ENCODE measurements at places on chromosomes 6 and 20.

DNA sequence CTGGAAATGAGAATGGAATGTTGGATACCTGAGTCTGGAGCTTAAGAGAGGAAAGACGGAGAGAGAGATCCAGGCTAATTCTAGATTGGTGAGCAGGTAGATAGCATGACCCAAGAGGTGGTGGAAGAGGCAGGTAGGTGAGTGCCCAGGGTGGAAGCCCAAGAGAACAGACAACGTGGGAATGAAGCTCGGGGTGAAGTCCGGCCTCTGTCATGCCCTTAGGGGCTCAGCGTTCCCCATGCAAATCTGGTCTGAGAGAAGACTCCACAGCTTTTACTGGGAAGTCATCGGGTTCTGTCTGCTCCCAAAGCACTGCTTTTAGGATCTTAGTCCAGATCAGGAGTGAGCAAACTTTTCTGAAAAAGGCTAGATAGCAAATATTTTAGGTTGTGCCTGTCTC lies 3.6 kb downstream of the NELFCD start:
- DNase-seq = no peak

- no peak for DNase-seq
Measured at GRCh38 chr6:28867086-28867409, 56.7 kb downstream of the TRIM27 start.

GRCh38 chr6:4610256-4610655 lies 165.9 kb upstream of the CDYL start:
- peak; percentile 29 for DNase-seq

GRCh38 chr6:43584892-43585570 lies 9.0 kb downstream of the POLH start:
- no peak for DNase-seq

- DNase-seq = no peak
Measured at GRCh38 chr6:15616261-15616660, 46.6 kb downstream of the DTNBP1 start.

DNA sequence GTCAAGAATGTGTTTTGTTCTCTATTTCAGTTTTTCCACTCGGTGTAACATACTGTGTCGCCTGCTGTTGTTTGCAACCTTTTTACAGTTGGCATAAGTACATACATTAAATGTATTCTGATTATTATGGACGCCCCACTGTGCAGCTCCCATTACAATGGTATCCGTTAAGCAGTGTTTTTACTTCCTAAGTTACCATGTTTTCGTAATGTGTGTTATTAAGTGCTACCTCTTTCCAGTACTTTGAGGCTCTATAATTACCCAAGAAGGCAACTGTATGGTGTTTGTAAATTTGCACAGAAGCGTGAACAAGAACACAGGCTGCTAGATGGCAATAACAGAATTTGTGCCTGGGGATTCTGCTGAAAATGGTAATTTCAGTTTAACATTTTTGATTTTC lies 568.0 kb upstream of the MARCKS start:
- DNase-seq = no peak

- no peak for DNase-seq
Measured at GRCh38 chr6:155882527-155883333, 427.1 kb upstream of the NOX3 start.

- no peak for DNase-seq
Measured at GRCh38 chr6:13044390-13044789, 283.9 kb downstream of the TBC1D7 start.

DNA sequence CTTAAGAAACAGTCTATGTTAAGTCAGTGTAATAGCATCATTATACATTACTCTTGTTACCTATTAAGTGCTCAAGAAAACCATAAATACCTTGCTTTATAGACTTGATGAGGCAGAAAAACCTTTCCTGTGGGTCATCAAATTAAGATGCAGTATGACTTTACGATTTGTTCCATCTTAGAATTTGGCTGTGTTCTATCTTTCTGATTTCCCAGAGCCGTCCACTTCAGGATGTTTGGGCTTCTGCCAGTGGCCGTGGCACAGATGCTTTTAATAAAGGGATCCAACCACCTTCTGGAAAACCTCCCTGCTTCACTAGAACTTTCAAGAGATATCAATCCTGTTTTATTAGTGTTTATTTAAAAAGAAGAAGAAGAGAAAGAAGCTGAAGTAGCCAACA lies 71.2 kb downstream of the PDE7B start:
- no peak for DNase-seq

GRCh38 chr6:117616391-117617209 lies 14.3 kb upstream of the GOPC start:
- DNase-seq = no peak
